Stimulated activated CD8-positive, alpha-beta memory T cell treated with anti-CD3 and anti-CD28 coated beads, Interleukin-2, amount 100 ng/mL, for 48 hours (primary cell): ENCODE measurements at places on chromosomes 5 and 9.

DNA sequence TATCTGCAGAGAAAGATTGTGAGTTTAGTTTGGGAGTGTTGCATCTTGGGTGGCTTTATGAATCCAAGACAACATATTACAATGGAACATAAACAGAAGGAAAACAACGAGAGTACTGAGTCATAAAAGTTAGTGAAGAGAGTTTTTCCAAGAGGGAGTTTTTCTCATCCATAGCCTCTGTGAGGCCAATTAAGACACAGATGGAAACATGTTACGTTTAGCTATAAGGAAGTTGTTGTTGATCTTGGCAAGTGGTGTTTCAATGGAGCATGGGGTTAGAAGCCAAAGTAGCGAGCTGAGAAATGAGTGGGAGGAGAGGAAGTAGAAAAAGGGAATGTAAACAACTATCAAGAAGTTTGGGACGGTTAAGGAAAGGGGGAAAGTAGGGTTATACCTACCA is 53.3 kb upstream of the SPATA31D4 start:
- no peak for DNase-seq

DNA sequence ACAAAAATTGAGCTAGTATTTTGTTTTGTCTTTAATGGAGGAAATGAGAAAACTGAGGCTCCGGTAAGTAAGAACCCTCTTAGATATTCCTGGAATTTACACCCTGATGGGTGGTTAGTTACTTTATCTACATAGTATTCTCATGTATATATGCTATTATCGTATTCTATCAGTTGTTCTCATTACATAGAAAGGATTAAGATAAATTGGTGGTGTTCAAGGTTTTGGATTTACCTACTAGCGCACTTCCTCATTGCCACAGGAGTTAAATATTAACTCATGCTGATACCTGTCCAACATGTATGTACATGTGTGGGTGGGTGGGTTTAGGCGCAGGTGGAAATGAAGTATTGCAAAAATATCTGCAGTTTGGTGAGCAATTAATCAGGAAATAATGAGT is 61.1 kb upstream of the IFNE start:
- no peak for DNase-seq

- no peak for DNase-seq
These were observed 12.7 kb downstream of the PCDHAC2 start for GRCh38 chr5:140978983-140979382.

DNA sequence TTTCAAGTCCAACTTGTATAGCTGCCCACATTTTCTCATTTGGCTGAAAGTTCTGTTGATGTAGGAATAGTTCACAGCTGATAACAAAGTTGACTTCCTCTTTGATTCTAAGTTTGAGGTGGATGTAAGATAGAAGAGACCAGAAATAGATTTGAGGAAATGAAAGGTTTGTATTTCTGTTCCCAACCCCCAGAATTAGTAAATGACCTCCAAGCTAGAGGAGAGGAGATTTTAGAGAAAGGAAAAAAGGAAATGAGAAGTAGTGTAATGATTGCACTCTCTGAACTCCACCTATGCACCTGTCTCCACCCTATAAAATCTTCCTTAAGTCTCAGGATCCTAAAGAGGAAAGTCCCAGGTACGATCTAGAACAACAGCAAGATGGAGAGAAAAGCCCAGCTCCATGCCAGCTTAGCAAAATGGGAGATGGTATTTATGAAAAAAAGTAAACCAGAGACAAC is 130.4 kb upstream of the POC5 start:
- DNase-seq: no peak

DNA sequence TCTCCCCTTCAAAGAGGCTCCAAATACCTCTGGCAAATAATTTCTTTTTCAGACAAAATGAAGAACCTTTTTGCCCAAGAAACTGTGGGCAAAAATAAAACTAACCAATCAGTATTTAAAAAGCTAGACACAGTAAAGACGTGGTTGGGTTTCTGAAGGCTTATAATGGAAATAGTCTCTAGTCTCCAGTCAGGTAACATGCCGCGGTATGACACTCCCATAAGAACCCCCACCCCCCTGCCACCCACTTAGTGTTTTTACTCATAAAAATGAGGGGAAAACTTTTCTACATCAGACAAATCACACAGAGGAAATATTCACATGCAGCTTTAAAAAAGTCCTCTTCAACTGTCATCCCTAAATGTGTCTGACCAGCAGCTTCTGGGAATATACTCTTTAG is 105.3 kb downstream of the THBS4 start:
- no peak for DNase-seq

- DNase-seq: no peak
These were observed 40.4 kb downstream of the PTAR1 start for GRCh38 chr9:69719367-69719766.

- DNase-seq: no peak
These were observed 37.4 kb downstream of the P4HA2 start for GRCh38 chr5:132190161-132190817.

DNA sequence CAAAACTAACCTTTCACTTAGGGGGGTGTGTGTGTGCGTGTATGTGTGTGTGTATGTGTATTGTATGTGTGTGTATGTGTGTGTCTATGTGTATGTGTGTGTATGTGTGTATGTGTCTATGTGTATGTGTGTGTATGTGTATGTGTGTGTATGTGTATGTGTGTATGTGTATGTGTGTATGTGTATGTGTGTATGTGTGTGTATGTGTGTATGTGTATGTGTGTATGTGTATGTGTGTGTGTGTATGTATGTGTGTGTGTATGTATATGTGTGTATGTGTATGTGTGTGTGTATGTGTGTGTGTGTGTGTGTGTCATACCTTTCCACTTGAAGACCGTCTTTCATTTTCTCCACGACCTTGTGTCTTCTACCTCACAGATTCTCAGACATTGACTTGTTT is 20.8 kb upstream of the FLT4 start:
- DNase-seq: no peak

GRCh38 chr9:115837618-115838017 is 316.0 kb upstream of the PAPPA start:
- DNase-seq: no peak

GRCh38 chr9:105150991-105151685 is 93.3 kb upstream of the SLC44A1 start:
- no peak for DNase-seq
